Endothelial cell (in vitro differentiated cells): ENCODE measurements at places on chromosomes 7 and 10. TPM values are rescaled to one million over a fixed set of nuclear protein-coding genes. Genes with fewer than 3 reads are reported as not detected.
A peak's percentile ranks its signal among the peaks of the same experiment; 100 is the strongest.

Gene SPAG6
- total RNA-seq: 0.46 TPM

Gene CALN1
- total RNA-seq: 1.4 TPM

Gene CDC14C
- not detected for total RNA-seq

Gene NSUN6
- total RNA-seq: 11.6 TPM

GRCh38 chr7:54622696-54623309 is 80.6 kb downstream of the VSTM2A start:
- no peak for DNase-seq

GRCh38 chr7:42774436-42774835 is 137.4 kb downstream of the C7orf25 start:
- DNase-seq: no peak

GRCh38 chr10:86938260-86938659 is 19.2 kb downstream of the MMRN2 start:
- DNase-seq: no peak

- DNase-seq: peak; percentile 42
Observed at GRCh38 chr7:37916673-37917660, at the start of gene SFRP4. Gene SFRP4, minus strand, starts transcription at chr7:37916817. Its CDS starts 280 bp downstream, at chr7:37916537.

DNA sequence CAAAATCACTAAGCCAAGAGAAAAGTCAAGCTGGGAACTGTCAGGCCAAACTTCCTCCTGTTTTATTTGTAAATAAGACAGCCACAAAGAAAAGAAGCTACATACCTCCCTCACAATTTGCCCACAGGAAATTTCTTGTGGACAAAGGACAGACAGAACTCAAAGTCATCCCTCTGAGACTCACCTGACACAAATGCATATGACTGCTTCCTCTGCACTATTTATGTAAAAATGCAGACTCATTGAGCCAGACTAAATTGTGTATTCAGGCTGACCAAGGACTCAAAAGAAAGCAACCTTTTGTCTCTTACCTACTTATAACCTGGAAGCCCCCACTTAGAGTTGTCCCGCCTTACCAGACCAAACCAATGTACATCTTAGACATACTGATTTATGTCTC is 11.8 kb downstream of the TOMM7 start:
- DNase-seq: no peak

GRCh38 chr10:79446758-79447084 is 1.3 kb upstream of the ZCCHC24 start:
- DNase-seq: no peak

- DNase-seq: no peak
Observed at GRCh38 chr7:38330861-38331621, 57.6 kb upstream of the TARP start.
